ENCODE measurements at places on chromosomes 2 and 18.

DNA sequence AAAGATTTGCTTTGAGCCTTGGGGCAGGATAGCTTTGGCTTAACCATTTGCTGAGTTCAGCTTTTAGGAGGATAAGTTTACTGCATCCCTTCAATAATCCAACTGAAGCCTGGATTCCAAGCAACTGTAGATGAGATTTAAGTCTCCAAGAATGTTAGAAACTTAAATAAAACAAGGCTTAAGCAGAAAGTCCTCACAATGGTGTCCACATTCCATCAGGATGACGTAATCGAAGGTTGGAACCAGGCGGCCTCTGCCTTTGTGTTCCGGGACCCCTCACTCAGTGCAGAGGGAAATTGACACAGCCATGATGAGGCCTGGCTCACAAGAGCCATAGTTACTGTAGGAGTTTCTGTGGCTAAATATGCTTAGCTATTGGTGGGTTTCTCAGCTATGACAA, 260.4 kb downstream of the LPIN1 start:
- DNase-seq: no peak

- no peak for DNase-seq
Observed at GRCh38 chr2:11647834-11648600, 22.0 kb downstream of the NTSR2 start.

GRCh38 chr2:204143216-204144014, 206.9 kb downstream of the ICOS start:
- no peak for DNase-seq

DNA sequence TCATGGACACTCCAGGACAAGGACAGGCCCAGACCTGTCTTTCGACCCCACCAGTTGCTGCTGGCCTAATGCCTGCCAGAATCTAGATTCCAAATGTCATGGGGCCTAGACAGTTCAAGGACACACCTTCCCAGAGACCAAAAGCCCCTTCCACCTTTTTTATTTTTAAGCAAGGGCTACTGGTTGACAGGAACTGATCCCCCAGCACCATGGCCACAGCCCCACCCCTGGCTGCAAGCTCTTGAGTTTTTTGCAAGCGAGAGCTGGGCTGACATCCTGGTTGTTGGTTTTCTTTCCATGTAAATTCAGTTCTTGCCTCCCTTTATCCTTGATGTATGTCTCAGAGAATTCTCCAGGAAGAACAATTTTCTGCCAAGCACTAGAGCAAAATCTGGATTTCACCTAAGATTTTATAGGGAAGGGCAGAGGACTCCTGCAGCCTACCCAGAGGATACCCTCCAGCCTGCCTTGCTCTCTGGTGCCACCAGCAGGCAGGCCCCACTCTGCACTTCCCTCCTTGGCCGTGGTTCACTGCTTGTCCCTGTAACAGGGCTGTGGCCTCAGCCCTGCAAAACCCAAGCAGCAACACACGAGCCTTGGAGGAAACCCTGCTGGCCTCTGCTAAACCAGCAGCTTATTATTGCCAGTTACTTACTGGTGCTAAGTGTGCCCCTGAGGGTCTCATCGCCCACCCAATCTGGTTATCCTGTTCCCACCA, 97.7 kb downstream of the TWIST2 start:
- no peak for DNase-seq

DNA sequence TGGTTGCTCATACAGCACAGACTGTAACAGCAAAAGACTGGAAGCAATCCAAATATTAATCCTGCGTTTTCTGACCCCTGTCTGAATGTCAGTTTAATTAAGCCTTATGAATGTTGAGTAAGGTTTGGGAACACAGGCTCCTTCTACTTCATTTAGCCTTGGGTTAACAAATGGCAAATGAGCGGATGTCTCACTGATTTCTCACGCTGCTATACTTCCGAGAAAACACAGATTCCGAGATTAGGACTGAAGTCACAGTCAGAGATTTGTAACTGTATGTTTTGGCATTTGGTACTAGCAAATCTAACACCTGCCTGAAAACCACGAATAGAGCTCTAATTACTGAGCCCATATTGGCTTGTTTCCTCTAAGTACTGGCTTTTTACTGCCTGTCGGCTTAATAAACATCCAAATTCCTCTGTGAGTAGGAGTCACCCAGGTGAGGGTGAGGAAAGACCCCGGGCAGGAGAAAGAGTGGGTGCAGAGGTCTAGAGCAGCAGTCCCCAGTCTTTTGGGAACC, 10.6 kb downstream of the MC5R start:
- DNase-seq: no peak

GRCh38 chr2:229085439-229085838, 185.6 kb downstream of the PID1 start:
- DNase-seq: no peak

DNA sequence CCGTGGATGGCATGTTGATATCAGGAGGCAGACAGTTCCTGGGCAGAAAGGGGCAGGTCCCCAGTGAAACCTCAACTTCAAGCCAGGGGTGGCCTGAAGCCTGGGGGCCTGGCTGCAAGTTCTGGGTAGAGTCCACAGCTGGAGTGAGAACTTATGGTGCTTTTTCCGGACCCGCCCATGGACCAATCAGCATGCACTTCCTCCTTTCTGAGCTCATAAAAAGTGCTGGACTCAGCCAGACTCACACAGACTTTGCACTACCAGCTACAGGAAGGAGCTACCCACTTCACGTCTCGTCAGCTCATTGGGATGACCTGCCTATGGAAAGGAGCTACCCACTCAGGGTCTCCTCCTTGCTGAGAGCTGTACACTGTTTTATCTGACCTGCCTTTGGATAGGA, 183.1 kb upstream of the MC4R start:
- DNase-seq: no peak

- no peak for DNase-seq
Observed at GRCh38 chr2:238869293-238870124, 21.6 kb downstream of the TWIST2 start.

DNA sequence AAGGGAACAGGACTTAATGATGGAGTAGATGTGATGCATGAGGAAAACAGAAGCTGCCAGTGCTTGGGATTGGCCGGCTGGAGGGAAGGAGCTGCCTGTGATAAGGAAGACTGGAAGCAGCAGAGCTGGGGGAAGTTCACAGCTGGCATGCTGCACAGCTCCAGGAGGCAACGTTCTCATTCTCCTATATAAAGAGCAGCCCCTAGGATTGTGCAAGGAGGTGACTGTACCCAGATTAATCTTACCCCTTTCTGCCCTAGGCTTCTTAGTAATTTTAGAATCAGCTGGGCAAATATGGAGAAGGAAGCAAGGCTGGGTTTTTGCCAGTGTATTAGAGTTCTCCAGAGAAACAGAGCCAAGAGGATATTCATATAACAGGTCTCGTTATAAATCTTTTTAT, 155.8 kb downstream of the ALPK2 start:
- DNase-seq: no peak

GRCh38 chr18:79418642-79419041, 22.9 kb downstream of the NFATC1 start:
- DNase-seq: no peak

GRCh38 chr18:61426492-61427053, 93.3 kb downstream of the CDH20 start:
- DNase-seq: no peak

DNA sequence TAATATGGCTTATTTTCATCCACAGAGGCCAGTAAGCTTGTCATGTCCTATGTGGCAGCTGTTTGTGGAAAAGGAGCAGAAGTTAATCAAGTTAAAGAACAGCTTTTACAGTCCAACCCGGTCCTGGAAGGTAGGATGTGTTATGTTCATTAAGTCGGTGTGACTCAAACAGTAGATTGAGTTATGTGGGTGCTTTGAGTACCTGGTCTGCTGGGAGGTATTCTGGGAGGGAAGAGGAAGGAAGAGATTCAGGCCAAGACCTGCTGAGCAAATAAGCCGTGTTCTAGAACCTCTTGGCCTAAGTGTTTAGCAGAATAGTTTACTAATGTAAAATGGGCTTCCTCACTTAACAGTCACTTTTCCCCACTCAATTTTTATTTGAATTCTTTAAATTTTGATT, 96.2 kb downstream of the MYO1B start:
- DNase-seq: no peak

- DNase-seq: no peak
Observed at GRCh38 chr2:218430721-218431120, 11.8 kb downstream of the VIL1 start.

- no peak for DNase-seq
Observed at GRCh38 chr2:27398962-27399361, 10.4 kb downstream of the PPM1G start.

DNA sequence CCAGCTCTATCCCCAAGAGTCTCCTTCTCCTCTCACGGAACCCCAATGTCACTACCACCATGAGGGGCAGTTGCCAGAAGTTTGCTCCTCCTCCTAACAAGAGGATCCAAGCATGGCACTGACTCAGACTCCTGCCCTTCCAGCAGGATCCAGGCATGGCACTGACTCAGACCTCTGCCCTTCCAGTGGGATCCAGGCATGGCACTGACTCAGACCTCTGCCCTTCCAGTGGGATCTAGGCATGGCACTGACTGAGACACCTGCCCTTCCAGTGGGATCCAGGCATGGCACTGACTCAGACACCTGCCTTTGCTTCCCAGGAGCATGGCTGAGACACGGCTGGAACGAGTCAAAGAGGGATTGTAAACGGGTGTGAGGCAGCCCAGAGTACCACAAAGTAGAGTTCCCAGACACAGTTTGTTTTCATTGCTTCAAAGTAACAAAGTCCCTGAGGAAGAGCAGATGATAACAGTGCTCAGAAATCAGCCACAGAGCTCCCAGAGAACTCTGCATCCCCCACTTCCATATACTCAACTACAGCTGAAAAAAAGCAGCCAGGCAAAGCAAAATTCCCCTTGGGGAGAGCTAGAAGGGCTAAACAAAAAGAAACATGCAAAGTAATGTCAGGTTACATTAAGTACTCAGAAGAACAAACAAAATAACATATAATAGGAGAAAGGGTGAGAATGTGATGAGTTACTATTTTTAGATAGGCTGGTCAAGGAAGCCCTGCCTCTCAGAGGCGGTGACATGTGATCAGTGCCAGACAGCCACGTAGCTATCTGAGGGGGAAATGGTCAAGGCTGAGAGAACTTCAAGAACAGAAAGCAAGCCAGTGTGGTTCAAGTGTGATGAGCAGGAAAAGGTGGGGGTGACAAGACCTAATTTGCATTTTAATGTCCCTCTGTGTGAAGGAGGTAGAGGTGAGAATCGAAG, 3.0 kb downstream of the BUB1 start:
- DNase-seq: no peak

- DNase-seq: no peak
Observed at GRCh38 chr2:216281876-216282275, 90.4 kb downstream of the MARCHF4 start.

DNA sequence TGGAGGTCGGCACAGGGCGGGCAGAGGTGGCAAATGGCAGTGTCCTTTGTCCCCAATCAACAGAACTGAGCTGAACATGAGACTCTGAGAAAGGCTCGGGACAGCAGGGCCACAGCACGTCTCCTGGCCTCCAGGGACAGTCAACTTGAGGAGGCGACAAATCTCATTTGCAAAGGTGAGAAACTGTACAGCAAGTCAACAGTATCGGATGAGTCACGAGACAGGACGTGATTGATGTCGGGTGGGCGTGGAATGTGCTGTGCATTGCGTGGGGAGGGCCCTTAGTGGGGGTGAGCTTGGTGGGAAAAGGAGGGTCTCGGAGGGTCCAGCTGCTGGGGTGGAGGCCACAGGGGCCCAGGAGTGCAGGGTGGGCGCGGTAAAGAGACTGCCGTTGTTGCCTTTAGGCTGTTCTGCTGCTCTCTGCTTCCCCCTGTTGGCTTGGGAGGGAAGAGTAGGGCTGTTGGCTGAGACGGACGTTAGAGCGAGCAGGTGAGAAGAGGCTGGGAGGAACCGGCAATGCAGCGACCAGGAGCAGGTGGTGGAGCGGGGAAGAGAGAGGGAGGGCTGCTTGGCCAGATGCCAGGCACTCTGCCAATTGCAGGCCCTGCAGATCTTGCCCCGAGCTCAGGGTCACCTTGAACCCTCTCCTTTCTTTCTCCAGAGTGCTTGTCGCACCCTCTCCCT, 164.3 kb downstream of the BCL2 start:
- peak; percentile 95 for DNase-seq

GRCh38 chr2:180040146-180040925, 33.2 kb upstream of the CWC22 start:
- DNase-seq: no peak

DNA sequence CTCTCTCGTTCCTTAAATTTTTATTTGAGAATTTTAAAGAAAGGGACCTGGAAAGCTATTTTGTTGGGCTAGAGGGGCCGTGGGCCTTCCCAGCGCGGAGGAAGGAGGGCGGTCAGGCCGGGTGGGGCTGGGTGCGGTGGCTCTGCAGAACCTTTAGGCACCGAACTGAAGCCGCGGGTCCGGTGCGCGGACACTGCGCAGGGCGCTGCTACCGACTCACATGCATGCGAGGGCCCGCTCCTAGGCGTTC, 1.6 kb upstream of the TWIST2 start:
- DNase-seq: no peak

- no peak for DNase-seq
Observed at GRCh38 chr18:58792086-58792485, 72.6 kb upstream of the ZNF532 start.

DNA sequence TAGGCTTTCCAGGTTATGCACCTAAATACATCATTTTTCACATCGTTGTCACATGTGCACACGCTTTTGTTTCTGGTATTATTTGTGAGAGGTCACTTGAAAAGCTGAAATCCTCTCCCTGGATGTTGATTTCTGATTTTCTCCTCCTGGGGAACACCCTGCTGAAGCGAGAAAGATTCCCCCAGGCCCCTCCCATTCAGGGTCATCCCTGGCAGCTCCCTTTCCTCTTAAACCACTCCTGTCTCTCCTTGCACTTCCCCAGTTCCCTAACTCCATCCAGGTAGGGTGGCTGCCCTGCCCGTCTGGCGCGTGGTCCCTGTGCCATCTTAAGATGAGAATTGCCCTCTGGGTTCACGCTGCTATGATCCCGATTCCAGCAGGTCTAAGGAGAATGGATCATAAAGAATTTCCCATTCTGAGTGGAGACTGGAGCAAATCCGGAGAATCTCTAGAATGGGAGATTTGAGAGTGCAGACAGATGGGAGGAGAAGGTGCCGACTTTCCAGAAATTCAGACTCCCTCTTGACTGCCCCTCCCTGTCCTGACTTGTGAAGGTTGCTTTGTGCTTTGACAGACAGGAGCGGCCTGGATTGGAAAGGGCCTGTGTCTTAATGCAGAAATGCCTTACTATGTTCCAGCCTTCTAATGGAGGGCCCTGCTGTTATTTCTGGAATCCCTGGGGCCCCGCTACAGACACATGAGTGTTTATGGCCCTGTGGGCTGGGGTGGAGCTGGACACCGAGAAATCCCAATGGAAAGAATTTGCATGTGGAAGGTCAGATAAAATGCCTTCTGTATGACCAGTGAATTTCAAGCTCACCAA, 1.3 kb upstream of the YWHAQ start:
- DNase-seq: peak; percentile 27

GRCh38 chr2:101256316-101256715, 3.6 kb downstream of the CNOT11 start:
- DNase-seq: no peak
